Bladder microvascular endothelial cell (primary cell): ENCODE measurements at places on chromosomes 16 and 17. TPM values are rescaled to one million over a fixed set of nuclear protein-coding genes. Genes with fewer than 3 reads are reported as not detected.

GPRC5B gene
- 39.2 and 195 TPM in 2 replicates for total RNA-seq

TRPV2 gene
- total RNA-seq = 15.2 and 30.8 TPM in 2 replicates

TNFRSF13B gene
- total RNA-seq = not detected in 2 replicates

AGRP gene
- not detected in 2 replicates for total RNA-seq

KRT39 gene
- total RNA-seq = not detected in 2 replicates
